ENCODE measurements at places on chromosomes 5 and 9.

GRCh38 chr9:69363191-69363590 lies 38.2 kb downstream of the ENTREP1 start:
- no peak for DNase-seq

DNA sequence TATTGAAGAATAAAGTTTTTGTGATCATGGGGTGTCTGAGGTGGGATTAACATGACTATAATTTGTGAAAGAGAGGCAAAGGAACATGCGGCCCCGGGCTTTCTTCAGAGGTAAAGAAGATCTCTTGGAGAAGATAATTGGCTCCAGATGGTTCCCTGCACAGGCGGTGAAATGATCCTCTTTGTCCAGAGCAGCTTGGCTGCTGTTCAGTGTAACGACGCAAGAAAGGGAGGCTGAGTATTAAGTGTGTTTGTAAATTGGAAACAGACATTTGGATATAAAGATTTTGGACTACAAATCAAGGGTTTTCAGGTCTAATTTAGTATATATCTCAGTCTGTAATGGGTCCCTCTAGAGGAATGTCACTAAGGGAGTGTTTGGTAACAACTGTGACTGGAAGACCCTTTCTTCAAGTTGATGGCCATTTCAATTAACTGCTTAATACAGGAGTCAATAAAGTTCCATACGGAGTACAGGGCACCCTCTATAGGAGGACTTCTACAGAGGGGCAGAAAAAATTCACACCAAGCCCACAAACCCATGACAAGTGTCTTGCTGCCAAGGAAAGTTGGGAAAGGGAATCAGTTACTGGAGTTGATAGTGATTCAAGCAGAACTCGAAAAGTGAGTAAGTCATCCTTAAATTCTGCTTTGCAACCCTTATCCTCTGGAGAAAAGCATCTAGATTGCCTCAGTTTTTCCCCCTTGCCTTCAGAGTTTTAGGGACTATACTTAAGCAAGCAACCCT lies 4.1 kb downstream of the EQTN start:
- no peak for DNase-seq

DNA sequence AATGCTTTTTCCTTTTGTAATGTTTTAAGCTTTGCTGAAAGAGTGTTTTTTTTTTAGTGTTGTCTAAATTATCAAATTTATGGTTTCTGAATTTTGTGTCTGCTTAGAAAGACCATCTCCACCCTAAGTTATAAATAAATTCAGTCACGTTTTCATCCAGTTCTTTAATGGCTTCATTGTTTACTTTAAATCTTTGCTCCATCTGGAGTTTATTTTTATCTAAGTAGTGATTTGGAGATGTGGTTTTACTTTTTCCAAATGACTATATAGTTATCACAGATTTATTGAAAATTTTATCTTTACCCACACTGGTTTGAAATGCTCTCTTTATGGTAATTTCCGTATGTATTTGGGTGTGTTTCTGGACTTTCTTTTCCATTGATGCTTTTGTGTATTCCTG lies 577.2 kb upstream of the ZNF608 start:
- no peak for DNase-seq

DNA sequence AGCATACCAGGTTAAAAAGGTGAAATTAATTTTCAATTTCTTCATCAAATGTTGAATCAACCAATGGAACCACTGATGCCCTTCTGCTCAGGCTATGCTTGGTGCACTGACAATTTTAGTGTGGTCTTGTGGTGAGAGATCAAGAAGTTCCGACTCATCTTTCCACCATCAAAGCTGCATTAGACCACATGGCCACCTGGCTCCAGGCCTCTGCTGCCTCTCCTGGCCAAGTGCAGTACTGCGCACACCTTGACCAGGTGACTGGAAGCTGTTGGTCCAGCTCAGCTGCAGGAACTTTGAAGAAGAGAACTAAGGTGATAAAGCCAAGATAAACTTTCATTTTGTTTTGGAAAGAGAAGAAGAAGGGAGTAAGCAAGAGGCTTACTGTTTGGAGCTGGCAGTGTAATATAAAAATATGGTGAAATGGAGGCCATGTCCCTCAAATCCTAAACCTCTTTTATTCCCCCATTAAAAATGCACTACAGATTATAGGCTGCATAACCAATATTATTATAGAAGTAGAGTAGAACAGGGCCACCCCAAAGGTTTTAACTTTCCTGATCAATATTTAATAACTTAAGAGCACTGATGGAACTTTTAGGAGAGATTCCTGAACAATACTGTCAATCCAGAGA lies 315.5 kb upstream of the C9orf72 start:
- DNase-seq = no peak

DNA sequence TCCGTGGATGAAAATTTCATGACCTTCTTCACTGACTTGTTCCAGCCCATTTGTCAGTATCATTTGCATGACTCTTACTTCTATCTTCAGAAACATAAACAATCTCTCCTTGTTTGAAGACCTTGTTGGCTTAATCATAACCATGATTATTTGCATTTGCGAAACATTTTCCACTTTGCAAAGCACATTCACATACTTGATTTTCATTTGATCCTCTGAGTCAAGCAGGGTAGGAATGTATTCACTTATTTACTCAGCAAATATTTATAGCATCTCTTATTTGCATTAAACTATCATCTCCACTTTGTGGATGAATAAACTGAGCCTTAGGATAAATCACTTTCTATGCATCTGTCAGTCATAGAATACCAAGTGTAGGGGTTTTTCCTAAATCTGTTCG lies 343.0 kb upstream of the SGCD start:
- DNase-seq = no peak

DNA sequence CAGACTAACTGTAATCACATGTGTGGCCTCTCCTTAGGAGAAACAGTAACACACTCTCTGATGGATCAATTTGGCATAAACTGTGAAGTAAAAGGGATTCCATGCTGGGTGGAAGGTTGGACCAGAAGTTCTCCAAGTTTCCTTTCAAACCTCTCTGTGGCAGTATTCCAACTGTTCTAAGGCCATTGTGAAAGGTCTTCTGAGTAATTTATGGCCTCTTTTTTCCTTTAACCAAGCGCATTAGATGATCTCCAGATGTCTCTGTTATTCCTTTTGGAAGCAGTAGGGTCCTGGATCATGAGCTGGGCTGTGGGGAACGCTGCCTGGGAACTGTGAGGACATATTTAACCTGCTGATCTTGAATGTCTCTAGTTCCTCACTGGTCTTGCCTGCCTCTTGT lies 80.6 kb upstream of the IL6ST start:
- DNase-seq = no peak
